Cerebellum (tissue), 4 donors: ENCODE measurements at places on chromosomes 2 and 18.

DNA sequence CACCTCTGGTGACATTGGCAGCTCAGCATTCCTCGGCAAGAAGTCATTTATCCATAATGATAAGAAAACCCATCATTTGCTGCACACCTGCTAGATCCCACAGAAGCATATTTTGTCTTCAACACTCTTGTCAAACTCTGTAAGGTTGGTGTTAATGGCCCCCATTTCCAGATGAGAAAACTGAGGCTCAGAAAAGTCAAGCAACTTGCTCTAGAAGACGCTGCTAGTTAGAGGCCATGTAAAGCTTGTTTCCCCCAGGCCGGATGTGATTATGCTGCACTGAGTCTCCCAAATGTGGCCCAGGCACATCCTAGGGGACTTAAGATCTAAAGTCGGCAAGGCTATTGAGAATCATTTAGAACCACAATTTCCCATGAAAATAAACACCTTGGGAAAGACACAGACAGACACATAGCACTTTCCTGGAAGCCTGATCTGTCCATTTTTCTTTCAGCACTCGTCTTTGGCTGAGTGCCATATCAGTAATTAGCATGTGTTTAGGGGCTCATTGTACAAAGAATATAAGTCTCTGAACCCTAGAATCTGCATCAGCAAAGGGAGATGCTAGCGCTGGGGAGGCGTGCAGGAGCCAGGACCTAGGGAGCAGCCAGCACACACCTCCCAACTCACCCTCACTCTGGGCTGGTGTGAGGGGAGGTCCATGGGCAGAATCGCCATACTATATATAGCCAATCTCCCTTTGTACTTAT is 39.3 kb downstream of the C1QL2 start:
- DNase-seq = no peak

GRCh38 chr2:228377533-228377932 is 196.0 kb upstream of the SPHKAP start:
- no peak for DNase-seq

GRCh38 chr2:46144133-46144800 is 152.9 kb upstream of the EPAS1 start:
- no peak for DNase-seq

- no peak for DNase-seq
These were observed 23.6 kb upstream of the MRPL33 start for GRCh38 chr2:27747827-27748352.

DNA sequence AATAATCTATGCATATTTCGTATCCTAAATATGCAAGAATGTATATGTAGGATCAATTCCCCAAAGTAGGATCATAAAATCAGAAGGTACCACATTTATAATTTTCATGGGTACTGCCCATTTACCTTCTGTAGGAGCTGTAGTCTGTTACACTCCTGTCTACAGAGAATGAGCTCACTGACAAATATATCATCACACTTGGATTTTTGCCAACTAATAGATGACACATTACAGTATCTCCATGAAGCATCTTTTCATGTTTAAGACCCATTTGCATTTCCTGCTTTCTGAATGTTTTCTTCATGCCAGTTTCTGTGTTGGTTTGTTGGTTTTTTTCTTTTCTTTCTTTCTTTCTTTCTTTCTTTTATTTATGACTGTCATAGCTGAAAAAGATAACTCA is 70.9 kb upstream of the EML6 start:
- no peak for DNase-seq

DNA sequence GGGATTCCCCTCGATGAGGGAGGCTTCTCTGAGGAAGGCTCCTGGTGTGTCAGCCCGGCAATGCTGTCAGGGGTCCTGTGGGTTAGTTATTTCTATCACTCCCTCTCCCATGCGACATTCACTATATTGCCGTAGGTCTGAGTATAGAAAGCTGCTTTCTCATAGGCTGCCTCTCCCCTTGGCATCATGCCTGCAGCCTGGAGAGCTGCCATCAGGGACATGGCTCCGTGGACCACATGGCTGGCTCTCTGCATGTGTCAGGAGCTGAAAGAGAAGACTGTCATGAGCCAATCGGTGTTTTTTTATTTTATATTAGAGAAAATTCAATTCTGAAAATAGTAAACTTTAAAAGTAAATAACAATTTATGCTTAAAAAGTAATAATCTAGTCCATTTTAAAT is 198.0 kb downstream of the CDH20 start:
- peak; percentile 81 for DNase-seq

- DNase-seq = no peak
These were observed 46.1 kb upstream of the SH3BP4 start for GRCh38 chr2:234905547-234906265.

GRCh38 chr2:60407398-60407797 is 146.1 kb downstream of the BCL11A start:
- no peak for DNase-seq

DNA sequence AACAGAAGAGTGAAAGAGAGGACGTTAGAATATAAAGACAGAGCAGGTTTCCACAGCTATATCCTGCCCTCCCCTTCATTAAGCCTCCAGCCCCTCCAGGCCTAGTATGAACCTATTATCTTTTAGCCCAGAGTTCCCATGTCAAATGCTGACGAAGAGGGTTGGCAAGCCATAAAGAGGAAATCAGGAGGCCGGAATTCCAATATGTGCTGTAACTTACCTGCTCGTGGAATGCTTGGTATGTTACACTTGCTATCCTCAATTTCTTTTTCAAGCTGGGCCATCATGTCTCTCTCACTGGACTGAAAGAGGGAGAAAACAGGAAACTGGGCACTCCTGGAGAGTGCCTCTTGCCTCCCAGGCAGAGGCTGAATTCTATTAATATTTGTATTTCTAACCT is 264.1 kb downstream of the TRIB2 start:
- no peak for DNase-seq

- no peak for DNase-seq
These were observed 1430.4 kb upstream of the LRRTM1 start for GRCh38 chr2:81734981-81735380.

DNA sequence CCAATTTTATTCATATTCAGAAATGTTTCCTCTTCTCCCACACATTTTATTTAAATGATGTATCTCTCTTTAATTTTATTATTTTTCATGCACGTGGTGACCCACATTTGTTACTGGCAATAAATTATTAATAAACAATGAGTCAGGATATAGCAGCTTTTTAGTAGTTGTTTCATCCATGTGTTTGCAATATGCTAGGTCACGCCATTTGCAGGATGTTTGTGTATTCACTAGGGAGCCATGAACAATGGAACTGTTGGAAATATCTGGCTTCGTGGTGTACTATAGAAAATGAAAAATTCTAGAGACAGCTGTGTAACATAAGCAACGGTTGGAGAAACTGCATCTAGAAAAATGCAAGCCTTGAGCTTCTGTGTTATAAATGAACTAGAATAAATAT is 176.0 kb upstream of the COL3A1 start:
- no peak for DNase-seq

- DNase-seq = no peak
These were observed 51.6 kb downstream of the GLI2 start for GRCh38 chr2:120787111-120787821.

DNA sequence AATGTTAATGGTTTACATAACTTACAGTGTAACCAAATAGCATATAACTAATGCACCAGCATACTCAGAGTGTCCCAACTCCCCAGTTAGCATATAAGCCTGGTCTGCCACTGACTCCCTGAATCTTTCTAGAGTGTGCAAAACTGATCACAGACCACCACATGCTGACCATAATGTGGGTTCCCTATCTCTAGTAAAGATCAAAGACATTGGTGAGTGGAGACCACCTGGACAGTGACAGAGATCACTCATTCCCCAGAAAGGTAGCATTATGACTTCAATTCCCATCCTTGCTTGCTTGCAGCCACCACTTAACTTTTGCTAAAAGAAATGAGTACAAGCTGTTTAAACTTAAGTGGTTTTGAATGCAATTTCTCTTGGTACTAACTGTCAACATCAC is 39.0 kb downstream of the KANSL1L start:
- no peak for DNase-seq

DNA sequence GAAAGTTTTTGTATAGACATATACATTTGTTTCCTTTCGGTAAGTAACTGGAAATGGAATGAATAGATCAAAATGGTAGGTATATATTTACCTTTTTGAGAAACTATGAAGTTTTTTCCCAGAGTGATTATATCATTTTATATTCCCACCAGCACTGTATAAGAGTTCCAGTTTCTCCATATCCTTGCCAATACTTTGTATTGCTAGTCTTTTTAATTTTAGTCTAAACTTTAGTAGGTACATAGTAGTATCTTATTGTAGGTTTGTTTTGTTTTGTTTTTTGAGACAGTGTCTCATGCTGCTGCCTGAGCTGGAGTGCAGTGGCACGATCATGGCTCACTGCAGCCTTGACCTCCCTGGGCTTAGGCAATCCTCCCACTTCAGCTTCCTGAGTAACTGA is 56.6 kb downstream of the AGPS start:
- no peak for DNase-seq
